ENCODE measurements at places on chromosomes 4 and X. TPM values are rescaled to one million over a fixed set of nuclear protein-coding genes. Genes with fewer than 3 reads are reported as not detected.

KCTD8 gene
- total RNA-seq = not detected

NLRP2B gene
- not detected for total RNA-seq

DNA sequence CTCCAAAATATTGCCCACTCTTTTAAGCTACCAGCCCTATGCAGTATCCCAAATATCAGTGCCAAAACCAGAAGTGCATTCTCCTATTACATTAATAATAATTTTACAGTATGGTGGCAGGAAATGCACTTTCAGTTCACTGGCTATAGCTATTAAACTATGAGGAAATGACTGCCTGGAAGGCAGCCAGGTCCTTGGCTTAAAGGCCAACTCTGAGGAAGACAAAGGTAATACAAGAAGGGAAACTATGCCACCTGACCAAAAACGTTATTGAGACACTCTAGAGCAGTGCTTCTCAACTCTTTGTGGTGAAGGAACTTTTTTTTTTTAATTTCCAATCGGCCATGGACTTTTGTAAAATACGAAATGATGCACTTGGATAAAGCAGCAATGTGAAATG lies 133.6 kb upstream of the VAMP7 start:
- peak; percentile 9 for DNase-seq

- DNase-seq = peak; percentile 91
Observed at GRCh38 chr4:41934901-41935651, at the start of gene TMEM33. TSS of gene TMEM33 (plus strand) at chr4:41935429. CDS start at chr4:41935485, 56 bp downstream.

DNA sequence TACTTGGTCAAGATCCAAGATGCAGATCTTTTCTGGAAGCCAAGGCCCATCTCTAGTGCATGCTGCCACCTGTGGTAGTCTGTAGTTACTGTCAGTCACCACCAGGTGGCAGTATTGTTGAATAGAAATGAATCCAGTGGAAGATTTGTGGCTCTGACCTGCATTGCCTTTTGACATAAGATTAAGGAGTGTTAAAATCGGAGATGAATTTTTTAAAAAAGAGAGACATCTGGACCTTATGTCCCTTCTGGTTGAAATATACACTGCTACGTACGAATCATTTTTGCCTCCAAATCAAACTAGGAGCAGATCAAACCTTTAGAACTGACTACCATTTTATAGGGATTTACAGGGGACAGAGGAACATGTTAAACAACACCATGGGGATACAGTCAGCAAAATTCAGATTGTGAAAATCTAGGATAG lies 46.9 kb upstream of the RHOH start:
- DNase-seq = peak; percentile 60

GRCh38 chr4:94961420-94961819 lies 203.7 kb downstream of the BMPR1B start:
- DNase-seq = no peak

DNA sequence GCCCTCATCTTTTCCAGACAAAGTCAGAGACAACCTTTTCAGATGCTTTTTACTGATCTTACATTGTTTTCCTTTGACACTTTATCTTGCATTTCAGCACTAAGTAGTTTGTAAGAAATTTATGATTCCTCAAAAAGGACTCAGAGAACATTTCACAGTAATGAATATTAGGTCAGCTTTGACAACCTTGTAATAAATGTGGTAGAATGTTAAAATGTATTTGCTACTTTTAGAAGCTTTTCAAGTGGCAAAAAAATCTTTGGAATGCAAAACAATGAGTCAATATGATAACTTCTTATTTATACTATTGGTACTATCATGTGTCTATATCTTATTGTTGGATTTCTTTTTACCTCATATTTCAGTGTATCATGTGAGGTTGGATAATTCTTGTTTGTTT lies 146.2 kb upstream of the FAT4 start:
- no peak for DNase-seq

GRCh38 chr4:48546336-48546735 lies 56.3 kb downstream of the ZAR1 start:
- DNase-seq = peak; percentile 13

Measured in Daoy (cell line).